ENCODE measurements at places on chromosomes 11 and 22.

GRCh38 chr11:66716996-66717395 lies 12.0 kb downstream of the SPTBN2 start:
- no peak for DNase-seq

DNA sequence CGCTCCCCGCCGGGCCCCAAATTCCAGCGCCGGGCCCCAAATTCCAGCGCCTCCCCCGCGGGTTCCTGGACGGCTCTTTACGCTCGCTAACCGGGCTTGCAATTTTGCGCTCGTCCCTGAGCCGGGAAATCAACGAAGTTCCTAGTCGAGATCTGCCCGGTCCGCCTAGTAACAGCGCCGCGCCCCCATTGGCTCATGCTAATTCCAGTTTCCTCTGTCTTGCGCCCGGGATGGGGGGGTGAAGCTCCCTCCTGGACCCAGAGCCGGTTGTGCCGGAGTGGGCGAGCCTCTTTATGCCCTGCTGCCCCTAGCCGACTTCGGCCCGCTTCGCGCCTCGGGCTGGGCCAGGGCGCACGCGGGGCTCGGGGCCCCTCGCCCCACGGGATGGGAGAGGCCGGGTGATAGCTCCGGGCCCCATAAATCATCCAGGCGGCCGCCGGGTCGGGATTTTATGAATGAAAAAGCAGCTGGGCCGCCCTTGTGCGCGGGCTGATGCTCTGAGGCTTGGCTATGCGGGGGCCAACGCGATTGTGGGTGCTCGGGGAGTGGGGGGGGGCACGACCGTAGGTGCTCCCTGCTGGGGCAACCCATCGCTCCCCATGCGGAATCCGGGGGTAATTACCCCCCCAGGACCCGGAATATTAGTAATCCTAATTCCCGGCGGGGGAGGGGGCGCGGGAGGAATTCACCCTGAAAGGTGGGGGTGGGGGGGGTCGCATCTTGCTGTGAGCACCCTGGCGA lies 1.8 kb upstream of the CCND1 start:
- peak; percentile 23 for DNase-seq

DNA sequence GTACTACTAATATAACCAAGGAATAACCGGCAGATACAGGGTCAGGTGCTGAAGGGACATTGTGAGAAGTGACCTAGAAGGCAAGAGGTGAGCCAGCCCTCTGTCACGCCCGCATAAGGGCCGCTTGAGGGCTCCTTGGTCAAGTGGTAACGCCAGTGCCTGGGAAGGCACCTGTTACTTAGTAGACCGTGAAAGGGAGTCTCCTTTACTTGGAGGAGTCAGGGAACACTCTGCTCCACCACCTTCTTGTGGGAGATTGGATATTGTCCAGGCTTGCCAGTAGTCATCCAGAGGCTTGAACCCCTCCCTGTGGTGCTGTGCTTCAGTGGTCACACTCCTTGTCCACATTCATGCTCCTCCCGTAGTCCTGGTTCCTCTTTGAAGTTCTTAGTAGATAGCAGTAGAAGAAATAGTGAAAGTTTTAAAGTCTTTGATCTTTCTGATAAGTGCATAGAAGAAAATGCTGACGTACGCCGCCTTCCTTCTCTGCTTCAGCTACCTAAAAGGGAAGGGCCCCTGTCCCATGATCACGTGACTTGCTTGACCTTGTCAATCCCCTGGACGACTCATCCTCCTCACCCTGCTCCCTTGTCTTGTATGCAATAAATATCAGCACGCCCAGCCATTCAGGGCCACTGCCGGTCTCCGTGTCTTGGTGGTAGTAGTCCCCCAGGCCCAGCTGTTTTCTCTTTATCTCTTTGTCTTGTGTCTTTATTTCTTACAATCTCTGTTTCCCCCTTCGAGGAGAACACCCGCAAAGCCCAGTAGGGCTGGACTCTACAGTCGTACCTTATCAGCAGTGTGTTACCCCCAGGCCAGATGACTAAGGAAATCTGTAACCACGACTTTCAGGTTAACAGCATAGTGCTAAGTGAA lies 6.1 kb downstream of the NUP50 start:
- DNase-seq: no peak

GRCh38 chr11:132972565-132972964 lies 559.7 kb downstream of the OPCML start:
- peak; percentile 62 for DNase-seq

GRCh38 chr11:93128574-93128973 lies 69.2 kb downstream of the SLC36A4 start:
- DNase-seq: no peak

GRCh38 chr11:2320568-2321310 lies 18.9 kb downstream of the TSPAN32 start:
- DNase-seq: no peak

DNA sequence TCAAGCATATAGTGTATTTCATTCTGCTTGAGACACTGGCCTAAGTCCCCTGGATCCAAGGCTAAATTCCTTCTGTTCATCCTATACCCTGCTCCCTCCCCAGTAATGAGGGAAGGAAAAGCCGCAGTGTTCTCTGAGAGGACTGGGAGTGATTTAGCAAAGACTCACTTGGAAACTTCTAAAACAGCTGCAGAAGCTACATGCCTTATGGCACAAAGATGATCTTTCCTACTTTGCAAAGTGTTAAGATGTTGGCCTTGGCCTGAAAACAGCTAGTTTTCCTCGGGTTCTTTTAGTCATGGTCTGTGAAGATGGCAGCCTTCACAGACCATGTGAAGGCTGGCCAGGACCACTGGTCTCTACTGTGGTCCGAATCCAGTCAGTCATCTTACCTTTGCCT lies 65.7 kb downstream of the ABTB2 start:
- no peak for DNase-seq

GRCh38 chr22:45324311-45324711 lies 14.6 kb downstream of the FAM118A start:
- no peak for DNase-seq

DNA sequence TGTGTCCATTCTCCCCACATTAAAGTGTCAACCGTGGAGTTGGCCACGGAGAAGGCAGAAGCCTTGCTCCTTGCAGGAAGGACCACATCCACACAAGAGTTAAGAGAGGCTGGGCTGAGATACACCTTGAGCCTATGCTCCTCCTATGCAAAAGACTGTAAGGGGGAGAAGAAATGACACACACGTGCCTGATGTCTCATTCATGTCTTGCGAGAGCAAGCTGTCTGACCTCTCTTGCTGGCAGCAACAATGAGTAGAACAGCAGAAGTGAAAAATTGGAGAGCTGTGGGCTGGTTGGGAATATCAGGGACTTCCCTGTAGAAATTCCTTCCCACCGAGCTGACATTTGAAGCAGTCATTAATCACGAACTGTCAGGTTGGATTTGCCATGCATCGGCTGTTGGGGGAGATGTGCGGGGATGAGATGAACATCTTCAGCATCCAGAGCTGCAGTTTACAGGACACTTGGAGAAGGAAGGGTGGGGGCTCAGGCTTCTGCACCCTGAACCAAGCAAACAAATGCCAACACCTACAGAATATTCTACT lies 139.3 kb downstream of the MYO18B start:
- no peak for DNase-seq

- DNase-seq: no peak
Measured at GRCh38 chr11:9756461-9756860, 92.6 kb downstream of the SWAP70 start.

- DNase-seq: no peak
Measured at GRCh38 chr11:111933872-111934271, 3.3 kb upstream of the DIXDC1 start.
